ENCODE measurements at places on chromosomes 2 and 18.

DNA sequence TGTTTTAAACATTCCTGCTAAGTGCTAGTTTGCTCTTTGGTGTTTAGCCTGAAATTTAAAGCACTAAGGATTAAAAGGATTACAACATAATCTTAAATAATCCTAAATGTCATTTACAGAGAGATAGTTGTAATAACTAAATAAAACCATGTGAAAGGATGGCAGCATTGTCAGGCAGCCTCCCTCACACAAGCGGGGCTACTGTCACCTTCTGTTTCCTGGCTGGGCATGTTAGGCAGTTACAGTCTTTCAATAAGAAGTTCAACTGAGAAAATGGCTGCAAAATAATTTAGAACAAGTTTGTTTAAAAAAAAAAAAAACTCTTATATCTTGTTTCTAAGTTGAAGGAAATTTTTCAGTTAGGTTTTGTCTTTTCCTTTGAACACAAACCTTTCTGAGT is 124.9 kb downstream of the ARHGAP15 start:
- DNase-seq: no peak

GRCh38 chr2:29042561-29043075 is 31.7 kb downstream of the PCARE start:
- DNase-seq: no peak

DNA sequence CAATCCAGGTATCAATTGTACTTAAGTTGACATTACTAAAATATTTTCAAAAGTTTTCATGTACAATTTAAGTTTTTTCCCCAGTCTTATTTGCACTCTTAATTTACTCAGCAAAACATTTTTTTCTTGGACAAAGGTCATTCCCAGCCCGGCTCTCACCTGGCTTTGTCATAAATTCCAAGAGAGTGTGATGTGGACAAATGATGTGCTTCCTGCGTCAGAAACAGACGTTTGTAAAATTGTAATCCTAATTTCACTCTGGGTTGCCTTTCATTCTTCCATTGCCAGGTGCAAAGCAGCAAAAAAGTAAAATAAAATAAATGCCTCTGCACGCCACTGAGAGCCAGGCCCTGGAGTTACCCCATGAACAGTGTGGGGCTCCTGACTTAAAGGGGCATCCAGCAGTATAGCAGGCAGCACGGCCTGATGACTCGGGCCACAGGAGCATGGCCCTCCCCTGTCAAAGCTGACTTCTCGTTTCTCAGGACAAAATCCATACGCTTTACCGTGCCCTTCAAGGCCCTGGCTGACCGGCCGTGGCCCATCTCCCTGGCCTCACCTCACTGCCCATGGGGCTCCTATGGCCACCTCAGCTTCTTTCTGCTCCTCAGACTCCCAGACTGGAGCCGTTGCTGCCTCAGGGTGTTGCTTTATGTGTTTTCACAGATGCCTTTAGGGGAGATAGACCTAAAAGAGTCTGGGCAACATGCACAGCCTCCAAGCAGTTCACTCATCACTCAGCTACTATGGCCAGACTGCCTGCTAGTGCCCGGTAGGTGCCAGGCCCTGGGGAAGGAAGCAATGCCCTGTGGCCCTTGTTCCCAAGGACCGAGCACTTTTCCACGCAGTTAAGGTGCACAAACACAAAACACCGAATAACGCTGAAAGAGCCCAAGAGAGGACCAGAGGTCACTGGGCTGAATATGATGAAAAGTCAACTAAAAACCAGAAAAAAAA is 7.6 kb upstream of the TMEM185B start:
- no peak for DNase-seq

DNA sequence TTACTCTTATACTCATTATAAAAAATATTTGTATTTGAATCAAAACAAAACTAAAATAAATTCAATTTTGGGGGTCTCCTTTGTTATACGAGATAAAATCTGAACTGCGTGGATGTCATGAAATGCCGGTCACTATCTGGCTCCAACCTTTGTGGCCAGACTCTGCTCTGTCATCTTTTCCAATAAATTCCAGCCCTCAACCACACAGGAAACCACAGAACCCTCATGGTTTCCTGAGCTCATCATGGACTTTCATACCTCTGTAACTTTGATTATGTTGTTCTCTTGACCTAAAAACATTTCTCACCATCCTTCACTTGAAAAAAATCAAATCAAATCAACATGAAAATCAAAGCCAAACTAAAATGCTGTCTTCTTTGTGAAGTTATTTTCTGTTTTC is 724.7 kb downstream of the METTL4 start:
- DNase-seq: no peak

DNA sequence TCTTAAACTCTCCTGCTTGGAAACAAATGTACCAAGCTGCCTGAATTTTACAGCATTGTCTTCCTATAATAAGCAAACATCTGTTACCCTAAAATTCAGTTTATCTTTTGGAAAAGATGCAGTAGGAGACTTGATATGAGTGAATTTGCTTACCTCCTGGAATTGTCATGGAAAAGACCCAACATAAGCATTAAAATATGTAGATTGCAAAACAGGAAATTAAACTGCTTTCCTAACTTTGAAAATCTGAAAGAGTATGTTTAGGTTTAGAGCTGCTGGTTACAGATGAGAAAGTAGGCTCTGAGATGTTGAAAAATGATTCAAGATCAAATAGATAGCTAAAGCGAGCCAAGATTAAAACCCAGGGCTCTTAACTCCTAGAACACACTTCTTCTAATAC is 316.5 kb downstream of the SOX11 start:
- DNase-seq: no peak

GRCh38 chr2:191018643-191019119 is 4.7 kb upstream of the STAT1 start:
- DNase-seq: no peak

- DNase-seq: no peak
Observed at GRCh38 chr2:120176526-120176925, 46.7 kb downstream of the TMEM185B start.

GRCh38 chr18:76957384-76958355 is 135.3 kb downstream of the ZNF236 start:
- DNase-seq: no peak

- DNase-seq: peak; percentile 36
Observed at GRCh38 chr18:70036771-70037347, 89.2 kb upstream of the CD226 start.

- no peak for DNase-seq
Observed at GRCh38 chr2:62939735-62940491, 110.7 kb upstream of the OTX1 start.

DNA sequence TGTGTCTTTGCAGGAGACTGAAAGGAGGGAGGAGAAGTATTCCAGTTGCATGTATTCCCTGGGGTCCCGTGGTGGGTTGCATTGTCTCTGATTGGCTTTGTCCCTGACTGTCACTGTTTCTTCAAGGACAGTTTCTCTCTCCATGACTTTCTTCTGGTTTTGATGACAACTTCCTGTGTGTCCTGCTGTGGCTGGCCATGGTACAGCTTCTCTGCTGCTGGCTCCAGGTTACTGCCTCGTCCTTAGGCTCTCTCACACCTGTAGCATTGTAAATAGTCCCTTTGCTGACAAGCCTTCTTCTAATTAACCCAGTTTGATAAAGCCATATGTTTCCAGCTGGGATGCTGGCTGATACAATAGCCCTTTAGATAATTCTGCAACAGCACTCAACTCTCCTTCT is 129.0 kb downstream of the LPIN1 start:
- DNase-seq: no peak
